ENCODE measurements at places on chromosomes 7 and 10.

DNA sequence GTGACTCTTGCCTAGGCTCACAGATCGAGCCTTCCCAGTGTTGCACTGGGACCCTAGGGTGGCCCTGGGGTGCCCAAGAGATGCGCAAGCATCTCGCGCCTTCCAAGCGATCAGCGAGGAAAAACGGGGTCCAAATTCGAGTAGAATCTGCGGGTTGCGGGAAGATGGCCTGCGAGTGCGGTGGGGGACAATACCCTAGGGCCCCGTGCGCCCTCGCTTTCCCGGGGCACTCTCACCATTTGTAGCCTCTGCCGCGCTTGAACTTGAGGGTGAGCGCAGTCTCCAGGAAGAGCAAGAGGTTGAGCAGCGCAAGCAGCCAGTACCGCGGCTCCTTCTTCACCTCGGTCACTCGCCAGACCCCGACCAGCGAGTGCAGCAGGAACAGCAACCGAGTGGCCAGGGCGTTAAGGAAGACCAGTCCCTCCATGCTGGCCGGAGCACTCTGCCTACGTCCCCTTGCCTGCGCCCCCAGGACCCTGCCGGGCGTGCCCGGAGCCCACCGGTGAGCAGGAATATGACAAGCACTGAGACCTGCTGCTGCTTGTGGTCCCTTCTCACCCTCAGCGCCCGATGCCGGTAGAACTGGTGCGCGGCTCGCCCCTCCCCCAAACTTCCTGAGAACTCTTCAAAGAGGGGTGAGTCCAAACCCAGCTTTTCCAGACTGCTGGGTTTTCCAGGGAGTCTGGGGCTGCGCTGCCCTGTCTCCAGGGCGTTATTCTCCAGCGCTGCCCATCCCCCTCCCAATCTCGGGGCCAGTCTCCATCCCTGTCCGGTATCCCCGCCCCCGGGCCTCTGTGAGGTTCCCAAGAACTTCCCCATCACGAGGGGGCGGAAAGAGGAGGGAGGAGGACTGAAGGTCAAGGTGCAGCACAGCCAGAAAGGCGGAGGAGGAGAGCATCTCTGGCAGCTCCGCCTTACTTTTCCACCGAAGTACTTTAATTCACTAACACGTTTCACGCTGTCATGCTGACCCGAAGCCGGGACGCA, at the start of gene TMEM26:
TMEM26 (minus strand) TSS at position 727 of the 987 bp plus-strand sequence; CDS start at position 427, 300 bp downstream.
- DNase-seq = no peak

- DNase-seq = no peak
Observed at GRCh38 chr10:17113346-17113745, 16.3 kb downstream of the CUBN start.

GRCh38 chr10:75197066-75197465, 13.5 kb upstream of the VDAC2 start:
- DNase-seq = no peak

- DNase-seq = no peak
Observed at GRCh38 chr7:140540136-140540777, 61.0 kb upstream of the MKRN1 start.

DNA sequence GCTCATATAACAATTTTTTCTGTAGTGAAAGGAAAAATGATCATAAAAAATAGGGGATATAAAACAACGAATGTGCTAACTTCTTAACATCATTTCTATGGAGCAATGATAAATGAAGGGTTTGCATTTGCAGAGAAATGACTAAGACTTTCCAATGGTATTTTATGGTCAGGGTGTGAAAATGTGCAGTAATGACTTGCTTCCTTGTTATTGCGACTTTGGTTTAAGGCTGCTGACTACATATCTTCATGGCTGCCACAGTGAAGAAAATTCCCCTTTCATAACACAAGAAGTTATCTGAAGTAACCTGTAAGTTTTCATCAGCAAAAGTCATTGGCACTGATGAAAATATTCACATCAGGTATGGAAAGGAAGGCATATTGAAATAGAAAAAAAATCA, 166.1 kb upstream of the NRG3 start:
- DNase-seq = no peak

GRCh38 chr7:36653663-36654355, 70.5 kb downstream of the AOAH start:
- no peak for DNase-seq
